ENCODE measurements at places on chromosomes 13 and 19.

DNA sequence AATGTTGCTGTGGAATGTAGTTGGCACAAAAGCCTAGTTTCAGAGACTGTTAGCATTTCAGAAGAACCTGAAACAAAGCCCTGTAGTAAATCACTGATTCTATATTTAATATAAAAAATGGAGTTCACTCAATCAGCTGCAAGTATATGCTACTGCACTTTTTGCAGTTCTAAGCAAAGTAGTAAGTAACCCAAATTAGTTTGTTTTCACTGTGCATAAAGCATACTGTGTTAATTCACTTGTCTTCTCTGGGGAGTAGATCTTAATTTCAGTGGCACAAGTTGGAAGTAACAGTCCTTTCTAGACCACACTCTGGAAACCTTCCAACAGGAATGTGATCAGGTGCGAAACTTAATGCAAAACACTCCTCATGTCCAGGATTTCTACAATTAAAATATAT lies 139.3 kb downstream of the DACH1 start:
- DNase-seq: no peak

DNA sequence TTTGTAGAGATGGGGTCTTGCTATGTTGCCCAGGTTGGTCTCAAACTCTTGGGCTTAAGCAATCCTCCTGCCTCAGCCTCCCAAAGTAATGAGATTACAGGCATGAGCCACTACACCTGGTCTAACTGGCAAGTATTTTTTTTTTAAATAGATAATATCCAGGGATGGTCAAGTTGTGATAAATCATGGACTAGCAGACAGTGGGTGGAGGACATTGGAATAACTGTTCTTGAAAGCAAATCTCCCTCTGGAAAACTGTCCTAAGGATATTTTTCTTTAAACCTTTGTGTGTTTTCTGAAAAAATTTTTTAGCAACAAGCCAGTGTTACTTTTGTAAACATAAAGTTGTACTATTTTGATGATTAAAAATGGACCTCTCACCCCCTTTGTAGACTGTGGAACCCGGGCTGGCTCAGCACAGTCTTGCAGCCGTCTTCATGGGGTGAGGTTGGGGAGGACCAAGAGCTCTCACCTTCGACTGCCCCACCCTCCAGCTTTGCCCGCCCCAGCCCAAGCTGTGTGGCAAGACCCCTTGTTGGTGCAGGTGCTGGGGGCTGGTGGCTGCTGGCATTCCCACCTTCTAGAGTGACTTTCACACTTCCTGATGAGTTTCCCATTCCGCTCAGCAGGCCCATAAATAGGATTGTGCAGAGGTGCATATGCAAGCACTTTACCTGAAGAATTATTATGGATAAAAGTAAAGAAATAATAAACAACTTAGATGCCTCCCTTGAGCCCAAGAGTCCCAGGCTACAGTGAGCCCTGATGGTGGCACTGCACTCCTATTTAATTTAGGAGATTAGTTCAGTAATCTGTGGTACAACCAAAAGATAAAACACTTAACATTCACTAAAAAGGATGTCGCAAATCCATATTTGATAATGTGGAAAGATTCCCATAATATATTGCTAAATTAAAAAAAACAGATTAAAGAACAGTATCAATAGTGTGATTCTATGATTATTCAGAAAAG lies 107.3 kb downstream of the GADD45B start:
- DNase-seq: no peak

- DNase-seq: no peak
These were observed 10.1 kb downstream of the KCNN1 start for GRCh38 chr19:17977021-17977420.

GRCh38 chr19:19860756-19861390 lies 4.8 kb upstream of the ZNF253 start:
- no peak for DNase-seq

DNA sequence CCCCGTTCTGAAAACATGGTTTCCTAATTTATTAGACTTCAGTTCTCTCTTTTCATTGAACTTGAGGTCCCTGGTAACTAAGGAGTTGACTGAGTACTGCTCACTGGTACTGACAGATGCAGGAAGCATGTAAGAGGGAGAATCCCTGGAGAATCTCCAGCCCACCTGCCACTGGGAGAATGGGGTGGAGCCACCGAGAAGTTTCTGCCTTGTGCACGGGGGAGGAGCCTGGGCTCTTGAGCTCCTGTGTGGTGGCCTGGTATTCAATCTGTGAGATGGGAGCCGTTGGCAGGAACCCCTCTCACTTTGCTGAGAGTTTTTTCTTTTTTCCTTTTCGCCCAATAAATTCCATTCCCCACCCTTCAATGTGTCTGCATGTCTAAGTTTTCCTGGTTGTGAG lies 13.2 kb upstream of the AKAP11 start:
- no peak for DNase-seq

All from neural crest cell (in vitro differentiated cells).